ENCODE measurements at places on chromosomes 1 and 21.

DNA sequence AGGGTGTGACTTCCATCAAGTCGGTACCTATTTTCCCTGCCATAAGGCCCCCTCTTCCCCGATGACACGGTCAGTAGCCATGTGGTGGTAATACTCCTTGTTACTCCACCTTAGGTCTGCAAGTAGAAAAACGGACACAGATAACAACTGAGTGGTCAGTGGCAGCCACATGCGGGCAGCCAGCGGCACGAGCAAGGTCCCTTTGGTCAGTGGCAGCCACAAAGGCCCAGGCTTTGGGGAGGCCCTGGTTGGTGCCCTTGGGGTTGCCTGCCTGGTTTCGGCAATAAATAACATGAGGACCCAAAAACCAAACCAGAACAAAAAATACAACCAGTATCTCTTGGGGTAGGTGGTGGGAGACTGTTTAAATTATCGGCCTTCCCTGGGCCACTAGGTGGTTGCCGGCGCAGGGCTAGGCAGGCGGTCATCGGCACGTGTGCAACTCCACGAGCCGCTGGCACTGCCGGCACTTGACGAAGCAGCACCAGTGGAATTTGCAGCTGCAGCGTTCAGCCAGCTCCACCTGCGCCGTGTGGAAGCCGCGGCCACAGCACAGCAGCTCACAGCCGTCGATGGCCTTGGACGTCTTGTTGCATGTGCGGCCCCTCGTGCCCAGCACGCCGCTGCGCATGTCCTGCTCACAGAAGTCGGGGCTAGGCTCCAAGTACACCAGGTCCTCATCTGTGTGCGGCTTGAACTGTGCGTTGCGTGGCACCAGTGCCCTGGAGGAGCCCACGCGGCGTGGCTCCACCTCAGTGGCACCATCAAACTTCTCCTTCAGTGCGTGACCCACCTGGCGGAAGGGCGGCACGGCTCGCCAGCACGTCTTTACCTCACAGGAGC, 23.1 kb downstream of the WNT4 start:
- DNase-seq: no peak

DNA sequence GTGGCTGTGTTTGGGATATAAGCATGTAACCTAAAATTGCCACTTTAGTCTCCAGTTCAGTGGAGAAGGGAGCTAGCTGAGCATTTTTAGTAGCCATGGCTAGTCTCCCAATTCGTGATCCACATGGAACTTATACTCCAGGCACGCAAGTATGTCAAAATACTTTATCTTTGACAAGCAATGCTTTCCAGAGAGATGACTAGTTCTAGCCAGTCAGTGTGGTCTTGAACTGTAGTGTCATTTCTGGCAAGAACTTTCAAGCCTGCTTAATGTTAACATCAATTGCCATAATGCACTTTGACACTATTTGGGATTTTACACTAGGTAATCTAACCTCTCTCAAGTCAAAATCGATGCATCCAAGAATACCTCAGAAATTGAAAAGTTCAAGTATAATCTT, 660.0 kb downstream of the PTPRC start:
- no peak for DNase-seq

DNA sequence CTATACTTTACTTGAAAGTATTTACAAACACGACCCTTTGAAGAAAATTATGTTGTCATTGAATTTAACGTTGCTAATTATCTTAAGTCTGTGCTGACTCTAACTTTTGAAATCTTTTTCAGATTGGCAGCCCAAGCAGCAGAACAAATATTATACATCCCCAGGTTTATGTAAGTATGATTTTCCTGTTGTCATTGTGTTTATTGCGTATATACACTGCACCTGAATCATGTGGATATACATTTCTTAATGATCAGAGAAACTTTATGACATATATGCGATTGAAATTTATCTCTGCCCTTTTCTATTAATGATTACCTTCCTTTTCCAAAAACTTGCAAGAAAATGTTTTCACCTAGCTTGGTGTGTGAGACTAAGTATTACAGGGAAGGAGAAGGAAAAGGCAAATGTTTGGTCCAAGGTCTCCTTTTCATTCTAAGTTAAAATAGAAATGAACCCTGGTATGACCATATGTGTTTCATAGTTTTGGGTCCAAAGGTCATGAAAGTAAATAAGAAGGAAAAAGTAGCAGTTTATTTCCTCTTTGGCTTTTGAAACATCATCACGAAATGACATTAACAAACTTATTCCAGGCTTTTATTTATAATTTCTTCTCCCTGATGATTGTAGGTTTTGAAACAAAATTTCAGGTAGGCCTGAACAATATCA, 116.8 kb downstream of the VPS13D start:
- DNase-seq: no peak

DNA sequence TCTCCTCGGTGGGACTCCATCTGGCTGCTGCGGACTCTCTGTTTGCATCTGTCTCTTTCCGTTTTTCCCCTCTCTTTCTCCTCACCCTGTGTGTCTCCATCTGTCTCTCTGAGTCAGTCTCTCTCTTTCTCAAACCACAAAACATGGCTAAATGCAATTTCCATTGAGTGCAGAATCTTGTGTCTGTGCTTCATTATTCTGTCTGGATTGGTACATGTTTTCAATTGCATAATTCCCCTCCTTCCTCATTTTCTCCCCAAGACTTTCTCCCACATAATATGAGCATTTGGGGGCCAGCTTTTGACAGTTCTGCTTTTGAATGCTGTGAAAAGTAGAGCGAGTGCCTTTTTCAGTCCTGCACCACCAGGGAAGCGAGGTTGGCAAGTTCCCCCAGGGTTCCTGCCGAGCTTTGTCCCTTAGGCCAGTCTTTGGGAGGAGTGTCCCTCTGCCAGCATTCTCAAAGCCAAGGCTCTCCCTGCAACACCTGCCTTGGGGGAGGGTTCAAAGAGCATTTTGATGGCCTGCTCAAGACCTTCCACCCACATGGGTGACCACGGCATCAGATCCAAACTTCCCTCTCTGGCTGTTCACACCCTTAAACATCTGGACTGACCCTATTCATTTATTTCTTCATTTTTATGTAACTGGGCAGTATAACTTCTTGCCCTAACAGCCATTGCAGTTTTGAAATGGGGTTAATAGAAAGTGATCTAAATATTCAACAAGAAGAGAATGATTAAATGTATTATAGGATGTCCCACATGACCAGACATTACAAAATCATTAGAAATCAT, 32.8 kb upstream of the SCMH1 start:
- no peak for DNase-seq

DNA sequence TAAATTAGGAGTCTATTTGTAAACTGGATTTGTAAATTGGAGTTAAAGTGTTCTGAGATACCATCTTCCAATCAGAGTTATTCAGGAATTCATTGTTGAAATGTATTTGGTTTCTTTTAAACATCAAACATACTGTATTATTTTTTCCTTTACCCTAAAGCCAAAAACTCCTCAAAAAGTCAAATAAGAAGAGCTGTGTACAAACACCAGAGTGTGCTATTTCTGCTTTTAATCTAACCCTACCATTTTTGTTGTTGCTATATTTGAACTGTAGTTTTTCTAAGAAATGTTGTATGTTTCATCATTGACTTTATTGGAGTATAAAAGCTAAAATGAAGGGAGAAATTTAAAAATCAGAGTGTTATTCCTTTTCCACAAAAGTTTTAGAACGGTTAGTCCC, 35.8 kb downstream of the SLC30A7 start:
- no peak for DNase-seq

GRCh38 chr1:16146279-16147155, 9.4 kb downstream of the EPHA2 start:
- DNase-seq: peak; percentile 53

DNA sequence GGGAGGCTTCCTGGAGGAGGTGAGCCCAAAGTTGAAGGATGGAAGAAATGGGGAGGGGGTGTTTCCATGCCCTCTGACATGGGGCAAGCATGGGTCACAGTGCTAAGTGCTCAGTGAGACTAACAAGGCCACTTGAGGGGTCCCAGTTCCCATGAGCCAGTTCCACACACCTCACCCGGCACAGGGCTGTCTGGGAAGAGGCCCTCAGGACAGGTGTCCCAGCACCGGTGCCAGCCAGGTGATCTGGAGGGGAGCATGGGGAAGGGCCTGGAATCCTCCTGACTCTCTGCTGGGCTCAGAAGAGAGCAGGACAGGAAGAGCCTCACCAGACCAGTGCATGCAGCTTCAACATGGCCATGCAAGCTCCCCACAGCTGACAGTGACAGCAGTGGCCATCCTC, 294.7 kb upstream of the VAMP3 start:
- DNase-seq: no peak

- no peak for DNase-seq
Observed at GRCh38 chr1:155170101-155170785, 2.9 kb downstream of the KRTCAP2 start.

DNA sequence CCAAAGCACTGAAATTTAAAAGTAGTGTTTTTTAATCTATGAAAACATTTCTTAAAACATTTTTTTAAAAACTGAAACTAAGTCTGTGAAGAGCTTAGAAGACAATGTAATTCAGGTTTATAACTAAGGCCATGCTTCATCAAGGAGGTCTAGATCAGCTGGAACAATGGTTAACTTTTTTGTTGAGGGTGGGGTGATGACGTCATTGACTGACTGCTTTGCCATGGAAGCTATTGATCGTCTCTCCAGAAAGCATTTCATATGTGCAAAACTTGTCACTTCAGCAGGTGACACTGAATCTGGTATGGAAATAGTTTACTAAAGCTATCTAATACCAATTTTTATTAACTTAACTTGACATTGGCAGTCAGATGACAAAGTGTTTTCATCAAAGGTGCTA, 21.0 kb downstream of the RAVER2 start:
- no peak for DNase-seq

GRCh38 chr1:207654320-207654719, 9.4 kb downstream of the CR1L start:
- DNase-seq: no peak

GRCh38 chr1:14780271-14780670, 181.8 kb downstream of the KAZN start:
- no peak for DNase-seq

GRCh38 chr1:162187687-162188276, 118.3 kb downstream of the NOS1AP start:
- DNase-seq: no peak

- peak; percentile 87 for DNase-seq
Observed at GRCh38 chr1:213987927-213988506, at the start of gene PROX1. Gene PROX1, plus strand, starts transcription at chr1:213987973. Its CDS starts 8,563 bp downstream, at chr1:213996536.

- DNase-seq: no peak
Observed at GRCh38 chr21:21205604-21206003, 207.4 kb downstream of the NCAM2 start.

- DNase-seq: no peak
Observed at GRCh38 chr1:53395671-53396215, 63.5 kb upstream of the DMRTB1 start.

DNA sequence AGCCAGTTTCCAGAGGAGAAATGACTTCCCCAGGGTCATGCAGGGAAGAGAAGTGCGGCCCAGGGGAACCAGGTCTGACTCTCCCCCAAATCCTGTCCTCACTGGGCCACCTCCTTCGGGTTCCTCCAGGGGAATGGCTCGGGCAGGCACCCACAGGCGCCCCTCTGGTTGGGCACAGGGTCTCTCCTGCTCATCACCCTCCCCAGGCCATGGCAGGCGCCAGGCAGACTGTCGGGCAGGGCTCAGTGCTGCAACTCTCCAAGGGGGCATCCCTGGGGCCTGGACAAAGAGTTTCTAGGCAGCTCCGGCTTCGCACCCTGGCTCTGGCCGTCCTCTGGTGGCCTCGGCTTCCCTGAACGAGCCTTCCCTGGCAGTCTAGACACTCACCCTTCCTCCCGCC, 75.6 kb downstream of the MEGF6 start:
- DNase-seq: no peak

DNA sequence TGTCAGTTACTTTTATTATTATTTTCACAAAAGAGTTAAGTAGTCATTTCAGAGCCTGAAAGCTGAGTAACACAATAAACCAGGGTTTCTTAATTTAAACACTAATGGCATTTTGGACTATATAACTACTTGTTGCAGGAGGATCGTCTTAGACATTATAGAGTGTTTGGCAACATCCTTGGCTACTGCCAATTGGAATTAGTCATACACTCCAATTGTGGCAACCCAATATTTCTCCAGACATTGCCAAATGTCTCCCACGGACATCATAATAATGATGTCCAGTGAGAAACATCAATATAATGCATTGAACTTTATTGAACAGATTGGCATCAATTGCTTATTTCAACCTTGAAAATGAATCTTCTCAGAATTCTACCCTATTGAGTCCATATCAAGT, 441.9 kb upstream of the ADGRL4 start:
- no peak for DNase-seq

- no peak for DNase-seq
Observed at GRCh38 chr1:227712648-227713047, 22.5 kb downstream of the JMJD4 start.

DNA sequence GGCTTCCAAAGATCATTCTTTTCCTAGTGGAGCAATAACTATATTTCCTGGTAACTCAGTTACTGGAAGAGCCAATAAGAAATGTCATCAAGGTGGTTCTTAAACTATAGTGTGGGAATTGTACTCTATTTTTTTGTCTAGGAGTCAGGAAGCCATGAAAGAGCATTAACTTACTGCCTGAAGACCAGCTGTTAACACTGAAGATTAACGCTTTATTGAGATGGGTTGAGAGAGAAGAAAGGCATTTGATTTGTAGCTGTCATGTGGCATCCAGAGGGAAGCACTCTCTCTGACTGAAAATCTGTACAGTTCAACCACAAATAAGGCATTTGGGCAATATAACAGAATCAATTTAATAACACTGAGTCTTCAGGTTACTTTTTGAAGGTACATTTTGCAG, 76.0 kb downstream of the DNM3 start:
- DNase-seq: no peak

DNA sequence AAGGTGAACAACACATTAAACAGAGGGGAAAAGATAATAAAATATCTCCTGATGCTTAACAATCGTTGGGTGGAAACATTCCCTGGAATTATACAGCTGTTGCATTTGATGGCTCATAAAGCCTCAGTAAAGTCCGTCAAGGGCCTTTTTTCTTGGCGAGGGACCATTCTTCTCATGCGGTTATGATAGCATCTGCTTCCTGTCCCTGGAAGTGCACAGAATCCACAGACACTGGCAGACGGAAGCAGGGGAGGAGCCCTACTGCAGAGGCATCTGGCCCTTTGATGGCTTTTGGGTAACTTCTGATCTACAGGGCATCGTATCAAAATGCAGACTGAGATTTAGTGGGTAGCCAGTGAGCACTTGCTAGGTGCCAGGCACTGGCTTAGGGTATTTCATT, 286.9 kb downstream of the KIF26B start:
- no peak for DNase-seq

GRCh38 chr1:234697015-234697414, 87.0 kb upstream of the IRF2BP2 start:
- DNase-seq: no peak

Measured in prostate gland (tissue), 2 donors.